ENCODE measurements at places on chromosomes 11 and 22.

DNA sequence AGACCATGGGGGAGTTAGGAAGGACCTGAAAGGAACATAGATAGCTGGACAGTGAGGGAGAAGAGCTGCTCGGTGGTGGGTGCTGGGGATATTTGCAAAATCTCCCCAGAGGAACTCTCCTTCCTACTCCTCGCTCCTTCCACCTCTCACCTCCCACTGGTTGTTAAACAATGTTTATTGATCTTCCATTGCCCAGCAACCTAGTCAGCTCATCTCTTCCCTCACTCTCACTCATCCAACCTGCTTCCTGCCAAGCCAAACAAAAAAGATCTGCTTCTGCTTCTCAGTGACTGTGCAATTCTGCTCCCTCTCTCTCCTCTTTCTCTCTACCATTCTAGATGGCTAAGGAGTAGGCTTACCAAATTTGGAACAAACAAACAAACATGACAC is 115.0 kb downstream of the SLC1A2 start:
- DNase-seq = peak; percentile 94

GRCh38 chr22:48926643-48927042 is 901.0 kb downstream of the BRD1 start:
- no peak for DNase-seq

DNA sequence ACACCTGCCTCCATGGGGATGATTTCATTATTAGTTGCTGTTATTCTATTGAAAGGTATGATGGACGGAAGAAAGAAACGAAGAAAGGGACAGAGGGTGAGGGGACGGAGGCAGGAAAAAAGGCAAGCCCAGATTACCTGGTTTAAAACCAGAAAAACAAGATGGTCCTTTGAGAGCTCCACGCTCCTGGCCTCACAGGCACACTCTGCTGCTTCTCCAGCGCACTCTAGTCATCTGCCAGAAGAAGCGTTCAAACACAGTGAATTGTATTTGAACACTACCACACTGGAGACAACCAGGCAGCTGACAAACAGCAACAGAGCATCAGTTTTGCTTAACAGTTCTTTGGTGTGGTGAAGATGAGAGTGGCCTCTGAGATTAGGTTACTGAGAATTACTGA is 216.9 kb downstream of the CADM1 start:
- no peak for DNase-seq

DNA sequence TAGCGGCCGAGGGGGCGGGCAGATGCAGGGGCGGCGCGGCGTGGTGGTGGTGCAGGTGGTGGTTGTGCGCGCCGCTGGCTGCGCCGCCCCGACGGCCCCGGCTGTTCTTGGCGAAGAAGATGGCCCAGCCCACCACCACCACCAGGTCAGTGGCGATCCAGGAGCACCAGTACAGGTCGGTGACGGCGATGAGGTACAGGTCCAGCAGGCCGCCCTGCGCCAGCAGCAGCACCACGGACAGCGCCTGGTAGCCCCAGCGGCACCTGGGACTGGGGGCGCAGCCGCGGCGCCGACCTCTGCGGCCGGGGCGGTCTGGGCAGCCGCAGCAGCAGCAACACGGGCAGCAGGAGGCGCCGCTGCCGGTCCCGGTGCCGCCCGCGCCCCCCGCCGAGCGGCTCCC is 879 bp downstream of the TMEM121B start:
- DNase-seq = peak; percentile 41

DNA sequence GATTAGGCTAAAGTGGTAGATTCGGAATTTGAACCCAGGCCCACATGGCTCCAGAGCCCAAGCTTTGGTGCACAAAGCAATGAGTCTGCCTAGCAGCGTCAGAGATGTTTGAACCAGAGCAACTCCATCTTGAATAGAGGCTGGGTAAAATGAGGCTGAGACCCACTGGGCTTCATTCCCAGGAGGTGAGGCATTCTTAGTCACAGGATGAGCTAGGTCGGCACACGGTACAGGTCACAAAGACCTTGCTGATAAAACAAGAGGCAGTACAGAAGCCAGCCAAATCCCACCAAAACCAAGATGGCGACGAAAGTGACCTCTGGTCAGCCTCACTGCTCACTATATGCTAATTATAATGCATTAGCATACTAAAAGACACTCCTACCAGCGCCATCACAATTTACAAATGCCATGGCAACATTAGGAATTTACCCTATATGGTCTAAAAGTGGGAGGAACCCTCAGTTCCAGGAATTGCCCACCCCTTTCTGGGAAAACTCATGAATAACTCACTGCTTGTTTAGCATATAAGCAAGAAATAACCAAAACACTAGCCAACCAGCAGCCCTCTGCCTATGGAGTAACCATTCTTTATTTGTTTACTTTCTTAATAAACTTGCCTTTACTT is 40.3 kb upstream of the DAGLA start:
- DNase-seq = no peak

DNA sequence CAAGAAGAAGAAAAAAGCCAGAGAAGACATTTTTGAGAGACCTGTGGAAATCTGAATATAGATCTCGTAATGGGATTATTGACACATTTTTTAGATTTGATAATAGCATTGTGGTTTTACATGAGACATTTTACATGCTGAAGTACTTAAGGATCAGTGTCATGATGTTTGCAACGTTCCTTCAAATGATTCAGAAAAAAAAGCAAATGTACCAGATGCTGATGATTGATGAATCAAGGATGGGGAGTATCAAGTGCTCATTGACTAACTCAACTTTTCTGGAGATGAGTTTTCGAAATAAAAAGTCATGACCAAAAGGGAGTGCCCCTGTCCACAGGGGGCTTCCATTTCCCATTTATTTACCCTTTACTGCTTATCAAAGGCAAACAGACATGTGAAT is 207.0 kb upstream of the SORL1-AS1 start:
- DNase-seq = no peak

DNA sequence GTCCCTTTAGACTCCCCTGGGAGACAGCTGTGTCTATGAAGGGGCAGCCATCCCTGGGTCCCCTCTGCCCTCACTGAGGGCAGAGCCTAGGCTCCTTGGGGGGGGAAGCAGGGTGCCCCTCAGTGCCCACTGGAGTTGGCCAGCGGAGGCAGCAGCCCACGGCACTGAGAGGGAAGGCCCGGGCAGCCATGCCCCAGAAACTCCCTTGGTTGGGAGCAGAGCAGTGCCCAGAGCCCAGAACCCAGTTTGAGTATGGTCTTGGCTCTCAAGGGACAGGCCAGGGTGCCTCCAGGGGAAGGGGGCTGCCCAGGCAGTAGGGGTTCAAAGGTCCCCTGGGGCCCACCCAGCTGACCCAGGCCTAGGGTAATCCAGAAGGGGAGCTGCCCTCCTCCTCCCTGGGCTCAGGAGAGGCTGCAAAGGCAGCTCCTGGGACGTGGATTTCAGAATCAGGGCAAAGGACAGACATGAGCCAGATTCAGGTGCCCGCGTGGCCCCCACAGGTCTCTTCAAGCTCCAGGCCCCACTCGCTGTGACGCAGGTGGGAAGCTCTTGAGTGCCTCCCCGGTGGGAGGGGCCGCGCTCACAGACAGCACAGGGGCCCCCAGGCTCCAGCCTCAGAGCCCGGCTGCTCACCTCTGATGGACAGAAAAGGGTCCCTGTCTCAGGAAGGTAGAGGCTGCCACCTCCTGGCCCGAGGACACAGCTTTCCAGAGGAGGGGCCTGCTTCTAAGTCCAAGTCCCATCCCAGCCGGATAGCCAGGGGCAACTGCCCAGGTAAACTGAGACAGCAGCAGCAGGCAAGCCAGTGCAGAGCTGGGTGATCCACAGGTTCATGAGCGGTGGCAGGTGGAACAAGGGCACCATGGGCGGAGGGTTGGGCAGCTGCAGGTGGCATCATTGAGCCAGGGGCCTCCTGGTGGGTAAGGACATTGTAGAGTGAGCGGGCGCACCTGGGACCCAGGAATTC is 2.6 kb downstream of the C11orf21 start:
- no peak for DNase-seq

DNA sequence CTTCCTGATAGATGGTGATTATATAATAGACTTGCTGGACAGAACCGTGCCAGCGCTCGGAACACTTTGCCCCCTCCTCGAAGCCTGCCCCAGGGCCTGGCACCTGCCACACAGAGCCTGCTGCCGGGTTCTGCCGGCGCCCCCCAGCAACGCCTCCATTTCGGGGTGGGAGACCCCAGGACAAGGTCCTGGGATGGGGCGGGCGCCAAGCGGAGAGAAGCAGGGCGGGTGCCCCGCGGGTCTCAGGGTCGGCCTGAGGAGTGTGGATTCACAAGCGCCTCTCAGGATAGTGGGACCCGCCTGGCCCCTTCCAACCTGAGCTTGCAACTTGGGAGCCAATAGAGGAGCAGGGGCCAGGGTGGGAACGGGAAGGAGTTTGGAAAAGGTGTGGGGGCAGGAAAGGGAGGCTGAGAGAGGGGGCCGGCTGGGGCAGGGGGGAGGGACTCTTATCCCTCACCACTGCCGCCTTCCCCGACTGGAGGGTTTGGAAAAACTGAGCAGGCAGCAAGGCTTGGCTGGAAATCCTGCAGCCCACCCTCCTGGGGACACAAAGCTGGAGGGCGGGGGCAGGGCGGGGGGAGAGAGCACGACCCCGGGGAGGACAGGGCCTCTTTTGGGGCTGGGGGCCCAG is 3.3 kb upstream of the BCL9L start:
- no peak for DNase-seq

- DNase-seq = no peak
These were observed 48.2 kb downstream of the SGSM3 start for GRCh38 chr22:40418366-40419201.

DNA sequence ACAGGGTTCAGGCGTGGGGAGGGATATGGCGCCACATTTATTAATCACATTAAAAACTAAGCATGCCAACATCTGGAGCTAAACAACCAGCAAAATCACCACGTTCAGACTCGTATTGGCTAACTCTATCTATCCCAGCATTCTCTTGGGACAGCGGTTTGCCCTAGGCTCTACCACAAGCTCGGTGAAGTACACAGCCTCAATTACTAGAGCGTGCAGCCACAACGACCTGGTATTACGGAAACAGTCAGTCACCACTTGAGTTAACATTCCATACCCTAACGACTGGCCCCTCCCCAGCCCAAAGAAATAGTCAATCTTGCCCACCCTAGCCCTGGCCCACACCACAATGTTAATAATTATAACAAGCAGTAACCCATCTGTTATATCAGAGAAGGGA is 32.1 kb downstream of the APOL5 start:
- DNase-seq = no peak

DNA sequence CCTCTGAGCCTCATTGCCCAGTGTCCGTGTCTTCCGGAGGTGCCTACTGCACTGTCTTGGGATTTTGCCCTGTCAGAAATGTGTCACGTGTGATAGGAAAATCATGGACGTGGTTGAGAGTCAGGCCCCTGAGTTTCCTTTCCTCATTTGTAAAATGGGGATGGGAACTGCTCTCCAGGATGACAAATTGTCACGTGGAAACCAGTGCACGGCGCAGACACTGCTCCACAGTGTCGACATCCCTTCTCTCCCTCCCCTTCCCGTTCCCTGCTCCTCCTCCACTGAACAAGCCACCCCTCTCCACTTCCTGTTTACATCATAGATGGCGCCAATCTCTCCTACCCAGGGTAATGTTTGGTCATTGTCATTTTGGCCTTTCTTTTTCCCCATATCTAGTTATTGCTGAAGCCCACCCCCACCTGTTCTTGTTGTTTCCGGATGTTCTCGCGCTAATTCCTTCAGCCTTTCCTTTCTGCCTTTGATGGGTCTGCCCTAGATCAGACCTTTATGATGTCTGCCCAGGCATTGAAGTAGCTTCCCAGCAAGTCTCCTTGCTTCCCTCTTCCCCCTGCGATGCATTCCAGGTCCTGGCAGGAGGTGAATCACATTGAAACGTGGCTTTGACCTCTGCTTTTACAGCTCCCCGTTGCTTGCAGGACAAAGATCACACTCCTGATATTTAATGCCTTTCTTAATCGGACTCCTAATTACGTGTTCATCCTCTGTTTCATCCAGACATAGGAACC is 91.8 kb downstream of the TBC1D22A start:
- DNase-seq = peak; percentile 95

DNA sequence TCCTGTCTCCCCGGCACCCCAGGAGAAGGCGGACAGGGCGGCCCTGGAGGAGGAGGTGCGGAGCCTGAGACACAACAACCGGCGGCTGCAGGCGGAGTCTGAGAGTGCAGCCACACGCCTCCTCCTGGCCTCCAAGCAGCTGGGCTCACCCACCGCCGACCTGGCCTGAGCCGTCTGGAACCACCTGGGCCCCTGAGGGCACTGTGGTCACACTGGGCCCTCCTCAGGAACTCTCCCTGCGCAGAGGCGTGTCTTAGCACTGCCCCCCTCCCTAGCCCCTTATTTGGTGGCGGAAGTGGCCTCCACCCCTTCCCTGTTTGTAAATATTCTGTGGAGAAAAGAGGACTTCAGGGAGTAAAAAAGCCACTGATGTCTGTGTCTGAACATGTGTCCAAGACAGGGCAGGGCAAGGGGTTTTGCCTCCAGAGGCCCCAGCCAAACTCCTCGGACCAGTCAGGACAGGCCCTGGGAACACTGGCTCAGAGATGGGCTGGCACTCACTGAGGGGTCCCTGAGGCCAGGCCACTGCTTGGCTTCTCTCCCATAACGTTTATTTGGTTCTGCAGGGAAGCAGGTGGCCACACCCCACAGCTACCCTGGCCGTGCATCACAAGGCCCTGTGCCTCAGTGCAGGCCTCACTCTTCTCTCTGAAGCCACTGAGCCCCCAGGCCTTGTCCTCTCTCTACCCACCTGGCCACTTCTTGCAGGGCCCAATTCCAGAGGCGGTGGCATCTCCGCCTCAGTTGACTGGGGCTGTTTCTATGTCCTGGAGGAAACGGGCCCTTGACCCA is 12.0 kb downstream of the RELA start:
- no peak for DNase-seq

DNA sequence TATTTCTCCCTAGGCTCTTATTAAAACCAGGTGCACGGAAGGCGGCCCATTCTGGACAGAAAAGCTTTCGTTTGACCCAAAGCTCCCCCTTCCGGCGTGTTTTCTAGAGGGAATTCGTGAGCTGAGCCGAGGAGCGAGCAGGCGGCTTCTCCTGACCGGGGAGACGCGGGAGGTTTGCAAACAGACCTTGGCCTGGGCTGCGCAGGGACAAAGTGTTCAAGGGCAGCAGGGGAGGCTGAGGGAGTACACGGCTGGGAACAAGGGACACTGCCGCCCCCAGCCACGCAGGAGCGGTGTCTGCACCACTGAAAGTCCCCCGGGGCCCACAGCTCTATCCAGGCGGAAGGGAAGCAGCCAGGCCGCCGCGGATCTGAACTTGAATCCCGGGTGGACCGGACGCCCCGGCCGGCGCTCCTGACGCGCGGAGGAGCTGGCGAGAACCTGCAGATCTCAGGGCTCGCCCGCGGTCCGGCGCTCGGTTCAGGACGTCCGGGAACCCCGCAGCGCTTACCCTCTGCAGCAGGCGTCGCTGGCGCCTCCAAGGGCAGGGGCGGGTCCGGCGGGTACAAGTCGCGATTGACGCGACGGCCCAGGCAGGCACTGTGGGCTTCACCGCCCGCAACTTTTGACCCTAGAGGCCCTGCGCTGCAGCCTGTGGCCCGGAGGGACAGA is 101.9 kb downstream of the WT1 start:
- peak; percentile 79 for DNase-seq

DNA sequence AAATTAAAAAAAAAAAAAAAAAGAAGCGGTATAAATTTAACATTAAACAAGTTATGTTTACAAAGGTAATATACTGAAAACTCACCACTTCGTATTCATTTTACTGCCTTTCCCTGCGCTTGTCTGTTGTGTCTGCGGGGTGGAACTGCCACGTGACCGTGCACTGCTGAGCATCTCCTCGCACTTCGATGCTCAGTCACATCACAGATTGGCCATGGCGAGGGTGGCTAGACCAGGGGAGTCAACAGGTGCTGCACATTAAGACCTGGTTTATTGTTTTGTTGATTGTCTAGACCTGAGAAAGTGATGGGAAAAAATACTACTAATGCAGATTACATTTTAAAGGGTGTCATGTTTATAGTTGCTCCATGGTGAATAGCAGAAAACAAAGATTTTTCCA is 22.8 kb upstream of the TUB start:
- DNase-seq = no peak
